Activated CD4-positive, alpha-beta T cell treated with anti-CD3 and anti-CD28 coated beads for 1 hour (primary cell): ENCODE measurements at places on chromosomes 16 and 17.

DNA sequence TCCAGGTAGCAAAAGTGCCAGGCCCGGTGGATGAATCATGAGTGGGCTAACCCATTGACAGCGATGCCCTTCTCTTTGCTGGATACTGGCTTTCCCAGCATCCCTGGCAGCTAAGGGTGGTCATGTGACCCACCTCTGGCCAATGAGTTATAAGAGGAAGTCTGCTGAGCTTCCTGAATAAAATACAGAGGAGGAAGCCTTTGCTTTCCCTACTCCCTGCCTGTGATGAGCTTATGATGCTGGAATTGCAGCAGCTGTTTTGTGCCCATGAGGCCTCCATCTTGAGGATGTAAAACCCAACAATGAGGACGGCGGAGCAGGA, 15.0 kb upstream of the ATP2A3 start:
- DNase-seq = no peak

- DNase-seq = no peak
Observed at GRCh38 chr16:2854700-2855309, 3.2 kb downstream of the PRSS22 start.

DNA sequence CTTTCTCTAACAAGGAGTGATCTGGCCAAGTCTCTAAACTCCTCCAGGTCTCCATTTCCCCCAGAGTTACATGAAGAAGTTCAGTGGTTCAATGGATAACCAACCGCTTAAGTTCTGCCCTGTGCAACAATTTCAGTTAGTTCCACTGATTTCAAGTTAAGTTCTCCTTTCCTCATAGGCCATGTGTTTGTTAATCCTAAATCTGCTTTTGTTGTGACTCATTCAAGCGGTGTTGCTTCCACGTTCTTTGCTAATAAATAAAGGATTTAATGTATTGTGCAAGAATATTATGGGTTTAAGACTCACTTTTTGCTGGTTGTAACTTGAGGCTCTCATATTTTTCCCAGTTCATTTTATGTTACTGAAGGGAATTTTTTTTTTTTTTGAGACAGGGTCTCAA, 36.3 kb downstream of the GNA13 start:
- DNase-seq = no peak

DNA sequence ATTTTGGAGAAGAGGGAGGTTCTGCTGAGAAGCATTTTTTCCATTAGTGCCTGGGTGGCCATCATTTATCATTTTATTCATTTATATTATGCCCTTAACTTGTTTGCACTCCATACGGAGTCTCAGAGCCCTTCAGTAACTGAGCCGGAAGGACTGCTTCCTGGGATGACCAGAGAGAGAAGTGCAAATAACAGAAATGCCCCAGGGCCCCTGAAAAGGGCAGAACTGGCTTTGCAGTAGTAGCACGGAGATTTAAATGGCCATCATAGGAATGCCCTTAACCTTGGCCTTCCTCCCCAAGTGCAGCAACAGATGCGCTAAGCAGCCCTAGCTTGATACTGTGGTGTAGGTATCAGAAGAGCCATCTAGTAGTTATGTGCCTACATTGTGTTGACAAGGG, 58.5 kb downstream of the NUP93 start:
- no peak for DNase-seq
